ENCODE measurements at places on chromosomes 5 and 9.

- DNase-seq = no peak
Measured at GRCh38 chr5:59656351-59657254, 236.9 kb downstream of the PDE4D start.

- no peak for DNase-seq
Measured at GRCh38 chr5:72234265-72234700, 85.8 kb downstream of the MRPS27 start.

- no peak for DNase-seq
Measured at GRCh38 chr9:34653151-34654072, 1.4 kb downstream of the IL11RA start.

- no peak for DNase-seq
Measured at GRCh38 chr9:28951945-28952344, 1378.7 kb upstream of the C9orf72 start.

- DNase-seq = no peak
Measured at GRCh38 chr5:52945040-52945439, 44.1 kb upstream of the ITGA2 start.

Data from cardiac septum (tissue), 1 donor.